Psoas muscle (tissue), 8 donors: ENCODE measurements at places on chromosomes 12 and 14. TPM values are rescaled to one million over a fixed set of nuclear protein-coding genes. Genes with fewer than 3 reads are reported as not detected.

Gene RNU6-7
- total RNA-seq = not detected

Gene DTD2
- total RNA-seq = 3.7 TPM

Gene AICDA
- total RNA-seq = not detected

Gene PDE3A
- 4.1 TPM for total RNA-seq

Gene CARMIL3
- 0.10 TPM for total RNA-seq

Gene COCH
- total RNA-seq = 0.89 TPM

Gene NFATC4
- 10.5 TPM for total RNA-seq

Gene KLRG1
- 1.8 TPM for total RNA-seq

Gene KCNA5
- total RNA-seq = 1.0 TPM

Gene LMNTD1
- total RNA-seq = not detected

Gene NPFF
- total RNA-seq = not detected

Gene OXA1L
- total RNA-seq = 90.7 TPM

Gene IRF2BPL
- total RNA-seq = 23.2 TPM

Gene LALBA
- total RNA-seq = not detected

Gene MGST1
- 33.6 TPM for total RNA-seq

Gene EPYC
- total RNA-seq = not detected

Gene SELPLG
- total RNA-seq = 2.3 TPM

Gene MTERF2
- total RNA-seq = 12.4 TPM

Gene TBX3
- total RNA-seq = 50.8 TPM

Gene GPR65
- 0.24 TPM for total RNA-seq

Gene GLIPR1L1
- not detected for total RNA-seq

Gene FAM222A
- 6.1 TPM for total RNA-seq

Gene UNC79
- 0.61 TPM for total RNA-seq

Gene IL26
- total RNA-seq = not detected

Gene KSR2
- total RNA-seq = 0.02 TPM

Gene TPPP2
- 0.90 TPM for total RNA-seq

Gene CHGA
- total RNA-seq = not detected

Gene KRAS
- 14.6 TPM for total RNA-seq

Gene GABARAPL1
- 237 TPM for total RNA-seq

Gene HELB
- 1.9 TPM for total RNA-seq

Gene ABCD2
- 0.34 TPM for total RNA-seq

Gene GPR137C
- total RNA-seq = 0.13 TPM

Gene CAPZA3
- not detected for total RNA-seq

Gene EML1
- total RNA-seq = 40.4 TPM

Gene GZMB
- 0.83 TPM for total RNA-seq

Gene KRT6B
- 0.26 TPM for total RNA-seq

Gene TPH2
- not detected for total RNA-seq

Gene TAS2R9
- total RNA-seq = not detected

Gene OR4M1
- not detected for total RNA-seq

Gene KRT78
- total RNA-seq = not detected

Gene MGAT4C
- total RNA-seq = not detected

Gene WDHD1
- 0.86 TPM for total RNA-seq

Gene LIN7A
- total RNA-seq = 0.67 TPM

Gene GALNT9
- total RNA-seq = not detected

Gene TRHDE
- total RNA-seq = 0.13 TPM

Gene SLC6A12
- total RNA-seq = 0.50 TPM

Gene CRIP1
- 11.5 TPM for total RNA-seq

Gene TRPV4
- total RNA-seq = not detected

Gene KRT72
- not detected for total RNA-seq

Gene PPFIA2
- 0.38 TPM for total RNA-seq

Gene TSPAN19
- not detected for total RNA-seq

Gene CCDC177
- total RNA-seq = not detected

Gene RND1
- 0.19 TPM for total RNA-seq

Gene OLR1
- not detected for total RNA-seq

Gene TAS2R42
- total RNA-seq = not detected

Gene TEAD4
- total RNA-seq = 236 TPM

Gene CLEC12A
- 0.90 TPM for total RNA-seq
